ENCODE measurements at places on chromosomes 3 and 15.

GRCh38 chr3:81242871-81243270, 518.6 kb downstream of the GBE1 start:
- DNase-seq: peak; percentile 26

DNA sequence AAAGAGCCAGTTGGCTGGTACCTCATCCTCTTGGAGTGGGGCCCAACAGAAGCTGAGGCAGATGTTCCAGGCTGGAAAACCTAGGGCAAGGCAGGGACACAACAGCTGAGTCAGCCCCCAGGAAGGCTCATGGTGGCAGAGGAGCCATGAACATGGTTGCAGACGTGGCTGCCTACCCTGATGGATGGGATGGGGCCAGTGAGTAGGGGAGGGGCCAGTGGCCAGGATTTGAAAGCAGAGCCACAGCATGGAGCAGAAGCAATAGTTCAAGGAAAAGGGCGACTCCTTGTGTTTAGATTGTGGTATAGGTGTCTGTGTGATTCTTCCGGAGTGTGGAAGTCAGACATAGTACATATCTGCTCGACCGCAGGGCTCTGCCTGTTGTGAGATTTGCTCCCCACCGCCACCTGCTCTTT, 24.2 kb downstream of the PXYLP1 start:
- no peak for DNase-seq

DNA sequence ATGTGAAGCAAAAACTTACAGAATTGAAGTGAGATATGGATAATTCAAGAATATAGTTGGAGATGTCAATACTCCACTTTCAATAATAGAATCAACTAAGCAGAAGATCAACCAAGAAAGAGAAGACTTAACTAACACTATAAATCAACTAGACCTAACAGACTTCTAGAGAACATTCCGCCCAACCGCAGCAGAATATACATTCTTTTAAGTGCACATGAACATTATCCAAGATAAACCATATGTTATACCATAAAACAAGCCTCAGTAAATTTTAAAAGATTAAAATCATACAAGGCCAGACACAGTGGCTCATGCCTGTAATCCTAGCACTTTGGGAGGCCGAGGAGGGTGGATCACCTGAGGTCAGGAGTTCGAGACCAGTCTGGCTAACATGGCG, 5.5 kb upstream of the TEX55 start:
- no peak for DNase-seq

GRCh38 chr15:67146875-67147381, 81.5 kb downstream of the SMAD3 start:
- peak; percentile 71 for DNase-seq

DNA sequence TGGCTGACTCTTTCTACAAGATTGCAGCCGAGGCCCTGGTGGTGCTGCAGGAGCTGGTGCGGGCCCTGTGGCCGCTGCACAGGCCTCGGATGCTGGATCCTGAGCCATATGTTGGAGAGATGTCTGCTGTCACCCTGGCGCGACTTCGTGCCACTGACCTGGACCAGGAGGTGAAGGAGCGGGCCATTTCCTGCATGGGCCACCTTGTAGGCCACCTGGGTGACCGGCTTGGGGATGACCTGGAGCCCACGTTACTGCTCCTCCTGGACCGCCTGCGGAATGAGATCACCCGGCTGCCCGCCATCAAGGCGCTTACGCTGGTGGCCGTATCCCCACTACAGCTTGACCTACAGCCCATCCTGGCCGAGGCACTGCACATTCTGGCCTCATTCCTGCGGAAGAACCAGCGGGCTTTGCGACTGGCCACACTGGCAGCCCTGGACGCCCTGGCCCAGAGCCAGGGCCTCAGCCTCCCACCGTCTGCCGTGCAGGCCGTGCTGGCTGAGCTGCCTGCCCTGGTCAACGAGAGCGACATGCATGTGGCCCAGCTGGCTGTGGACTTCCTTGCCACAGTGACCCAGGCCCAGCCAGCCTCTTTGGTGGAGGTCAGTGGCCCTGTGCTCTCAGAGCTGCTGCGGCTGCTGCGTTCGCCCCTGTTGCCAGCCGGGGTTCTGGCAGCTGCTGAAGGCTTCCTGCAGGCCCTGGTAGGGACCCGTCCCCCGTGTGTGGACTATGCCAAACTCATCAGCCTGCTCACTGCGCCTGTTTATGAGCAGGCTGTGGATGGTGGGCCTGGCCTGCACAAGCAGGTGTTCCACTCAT, 20.3 kb downstream of the CAND2 start:
- DNase-seq: no peak

- no peak for DNase-seq
These were observed 180.9 kb upstream of the ROPN1 start for GRCh38 chr3:124172816-124173215.

GRCh38 chr3:141538568-141539240, 51.9 kb downstream of the RASA2 start:
- peak; percentile 24 for DNase-seq

GRCh38 chr15:64982472-64982871, 7.2 kb downstream of the SPG21 start:
- DNase-seq: no peak

DNA sequence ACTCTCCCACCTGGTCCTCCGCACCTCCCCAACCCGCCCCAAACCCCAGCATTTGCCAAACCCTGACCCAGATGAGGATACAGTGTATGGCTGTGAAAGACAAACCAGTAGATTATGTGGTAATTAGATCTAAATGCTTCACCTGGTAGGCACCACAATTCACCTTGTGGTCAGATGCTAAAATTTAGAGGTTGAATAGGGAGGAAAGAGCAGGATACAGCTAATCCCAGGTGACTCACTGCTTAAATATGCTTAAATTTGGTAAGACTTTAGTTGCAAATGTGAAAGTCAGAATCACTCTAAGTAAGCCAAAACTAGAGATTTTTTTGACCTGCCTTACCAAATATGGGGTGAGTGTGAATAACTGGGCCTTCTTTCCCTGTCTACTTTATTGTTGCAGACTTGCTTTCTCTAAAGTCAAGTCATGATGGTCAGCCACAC, 105.5 kb downstream of the MME start:
- no peak for DNase-seq

- peak; percentile 35 for DNase-seq
These were observed 39.9 kb downstream of the AMOTL2 start for GRCh38 chr3:134334231-134334900.

DNA sequence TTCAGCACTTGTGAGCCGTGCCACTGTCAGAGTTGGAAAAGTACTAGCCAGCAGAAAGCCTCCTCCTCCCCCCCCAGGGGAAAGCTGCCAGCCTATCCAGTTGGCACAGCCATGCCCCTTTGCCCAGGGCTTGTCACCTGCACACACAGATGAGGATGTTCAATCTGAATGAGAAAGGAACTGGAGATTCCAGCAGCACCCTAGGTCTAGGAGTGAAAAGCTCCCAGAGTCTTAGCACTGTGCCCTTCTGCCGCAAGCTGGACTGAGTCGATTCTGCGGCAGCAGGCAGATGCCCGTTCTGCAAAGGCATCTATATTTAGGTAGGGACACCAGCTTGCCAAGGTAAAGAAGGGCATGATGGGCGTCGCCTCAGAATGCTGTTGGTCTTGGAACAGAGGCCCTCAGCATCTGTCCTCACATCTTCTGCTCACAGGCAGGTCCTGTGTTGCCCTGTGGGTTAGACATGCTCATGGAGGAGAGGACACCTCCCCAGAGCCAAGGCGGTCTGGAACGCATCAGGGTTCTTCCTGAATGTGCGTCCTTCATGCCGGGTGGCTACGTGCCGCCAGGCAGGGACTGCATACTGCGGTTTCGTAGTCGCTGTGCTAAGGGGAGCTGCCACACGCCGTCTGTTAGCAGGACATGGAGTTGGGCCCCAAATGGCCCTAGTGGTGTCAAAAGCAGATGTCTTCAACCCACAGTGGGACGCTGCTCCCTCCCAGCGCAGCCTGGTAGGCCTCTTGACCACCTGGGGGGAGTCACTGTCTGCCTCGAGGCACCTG, 109.5 kb downstream of the VGLL4 start:
- no peak for DNase-seq

DNA sequence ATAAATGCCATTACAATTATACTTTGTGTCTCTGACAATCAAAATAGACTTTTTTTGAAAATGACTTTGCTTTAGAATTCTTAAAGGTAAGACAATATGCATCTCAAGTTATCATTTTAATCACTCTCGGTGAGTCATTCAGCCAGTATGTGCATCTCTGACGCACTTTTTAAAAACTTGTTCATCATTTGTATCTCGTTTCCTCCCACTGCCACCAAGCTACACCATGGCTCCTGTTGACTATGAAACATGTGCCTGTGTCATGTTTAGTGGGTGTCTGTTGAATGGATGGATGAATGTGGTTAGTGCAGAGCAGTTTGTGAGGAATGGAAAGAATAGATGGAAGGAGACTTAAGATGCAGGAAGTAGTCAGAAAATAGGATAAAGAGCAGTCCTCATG, 68.6 kb downstream of the ARPP21 start:
- DNase-seq: no peak

DNA sequence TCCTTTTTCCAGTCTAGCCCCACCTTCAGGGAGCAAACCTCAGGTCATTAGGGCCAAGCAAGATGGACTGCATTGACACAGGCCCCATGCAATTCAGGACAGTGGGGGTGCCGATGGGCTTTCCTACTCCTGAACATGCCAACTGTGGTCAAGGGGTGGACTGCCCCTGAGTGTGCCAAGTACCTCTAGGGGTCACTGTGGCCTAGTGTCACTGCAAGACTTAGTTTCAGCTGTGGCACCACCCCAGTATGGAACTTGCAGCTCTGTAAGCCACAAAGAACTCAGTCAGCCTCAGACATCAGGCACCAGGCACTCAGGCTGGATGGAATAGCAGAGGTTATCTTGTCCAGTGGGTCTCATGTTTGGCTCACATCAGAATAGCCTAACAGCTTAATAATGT, 32.3 kb downstream of the EXOG start:
- DNase-seq: no peak

Measured in kidney glomerular epithelial cell (primary cell).